ENCODE measurements at places on chromosomes 2 and 18.
A peak's percentile ranks its signal among the peaks of the same experiment; 100 is the strongest.

GRCh38 chr18:63980896-63981460, 11.1 kb downstream of the SERPINB8 start:
- peak; percentile 47 for DNase-seq

- DNase-seq = no peak
Measured at GRCh38 chr2:108907822-108908712, 81.0 kb downstream of the EDAR start.

DNA sequence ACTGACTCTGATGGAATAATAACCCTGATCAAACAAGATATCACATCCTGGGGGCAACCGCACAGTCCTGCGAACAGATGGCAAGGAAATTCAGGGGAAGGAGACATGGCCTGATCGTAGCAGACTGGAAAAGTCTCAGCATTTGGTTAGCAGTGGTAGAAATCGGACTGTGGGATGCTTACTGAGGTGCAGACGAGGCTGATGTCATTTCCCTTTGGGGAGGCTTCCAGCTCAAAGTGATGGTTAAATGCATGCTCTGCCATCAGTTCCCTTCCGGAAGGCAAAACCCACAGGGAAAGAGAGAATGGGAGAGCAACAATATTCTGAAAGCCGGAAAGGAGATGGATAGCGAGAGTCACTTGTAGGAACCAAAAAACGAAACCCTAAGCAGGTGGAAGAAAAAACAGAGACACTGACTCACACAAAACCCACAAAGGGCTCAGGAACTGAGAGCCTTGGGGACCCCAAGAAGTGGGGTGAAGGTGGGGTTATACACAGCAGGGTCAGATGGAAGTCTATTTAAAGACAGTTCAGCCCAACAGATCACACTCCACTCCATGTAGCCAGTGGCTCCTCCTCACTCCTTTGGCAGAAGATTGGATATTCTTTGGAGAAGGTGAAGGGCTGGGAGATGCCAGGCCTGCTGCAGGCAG, 93.1 kb downstream of the INPP5D start:
- DNase-seq = no peak

GRCh38 chr2:54897420-54898310, 152.6 kb downstream of the RTN4 start:
- DNase-seq = no peak

- DNase-seq = no peak
Measured at GRCh38 chr2:111121028-111121827, 514 bp downstream of the BCL2L11 start.

DNA sequence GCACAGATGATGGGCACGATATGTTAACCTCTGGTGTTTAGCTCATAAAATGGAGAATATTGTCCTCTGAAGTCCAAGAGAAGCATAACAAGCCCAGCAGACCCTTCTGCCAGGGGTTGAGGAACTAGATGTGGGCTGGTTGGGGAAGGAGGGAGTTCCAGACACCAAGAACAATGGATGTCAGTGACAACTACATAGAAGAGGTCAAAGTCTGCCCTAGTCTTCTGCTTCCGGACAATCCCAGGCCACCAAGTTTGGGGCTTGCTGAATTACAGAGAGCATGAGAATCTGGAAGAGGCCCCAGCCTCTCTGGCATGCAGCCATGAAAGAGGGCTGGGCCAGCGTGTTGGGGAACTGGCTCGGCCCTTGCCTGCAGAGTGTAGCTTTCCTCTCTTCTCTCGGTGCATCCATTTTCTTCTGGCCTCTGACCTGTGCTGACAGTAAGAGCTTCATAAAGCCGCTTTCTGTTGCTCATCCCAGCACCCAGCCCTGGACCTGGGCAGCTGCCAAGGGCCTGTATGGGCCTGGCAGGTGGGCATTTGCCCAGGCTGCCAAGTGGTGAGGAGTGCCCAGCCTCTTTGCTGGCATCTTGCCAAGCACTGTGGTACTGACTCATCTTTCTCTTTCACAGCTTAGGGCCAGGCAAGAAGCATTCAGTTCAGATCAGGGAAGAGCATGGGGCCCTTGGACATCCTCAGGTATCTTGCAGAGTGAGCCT, 14.6 kb upstream of the LAPTM4A start:
- peak; percentile 45 for DNase-seq

GRCh38 chr2:17657759-17658158, 95.9 kb downstream of the SMC6 start:
- no peak for DNase-seq

- no peak for DNase-seq
Measured at GRCh38 chr2:84800194-84800805, 80.6 kb downstream of the TRABD2A start.
